ENCODE measurements at places on chromosomes 3 and 15.

GRCh38 chr15:43208052-43209002 lies 12.5 kb downstream of the EPB42 start:
- DNase-seq = no peak

- DNase-seq = no peak
These were observed 43.5 kb downstream of the FMN1 start for GRCh38 chr15:33150971-33151370.

DNA sequence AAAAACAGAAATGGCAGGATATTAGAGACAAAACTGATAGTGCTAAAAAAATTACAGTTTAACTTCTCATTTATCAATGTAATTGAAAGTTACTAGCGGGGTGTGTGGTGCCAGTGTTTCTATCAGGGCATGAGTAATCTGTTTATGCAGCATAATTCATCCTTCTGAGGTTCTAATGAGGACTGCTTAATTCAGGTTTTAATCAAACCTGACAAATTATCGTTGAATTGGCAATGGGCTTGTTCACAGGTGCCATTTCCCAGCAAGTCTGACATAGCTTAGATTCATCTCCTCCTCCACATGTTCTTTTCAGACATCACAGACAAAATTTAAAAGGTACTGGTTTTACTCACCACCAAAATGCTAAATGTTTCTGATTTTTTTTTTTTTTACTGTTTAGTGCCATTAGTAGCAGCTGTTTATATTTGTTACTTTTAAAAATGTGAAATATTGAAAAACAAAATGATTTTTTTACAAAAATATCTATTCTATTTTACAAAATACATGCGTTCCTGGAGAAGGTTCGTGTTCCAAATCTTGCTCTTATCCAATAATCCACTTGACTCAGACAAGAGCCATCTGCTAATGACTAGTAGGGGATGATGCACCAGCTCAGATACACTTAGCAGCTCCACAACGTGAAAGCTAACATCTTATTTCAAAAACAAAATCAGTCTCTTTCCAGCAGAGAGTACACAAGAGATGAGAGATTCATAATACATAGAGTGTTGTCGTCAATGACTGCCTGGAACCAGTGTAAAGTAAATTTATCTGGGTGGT lies 447.7 kb upstream of the DPPA4 start:
- no peak for DNase-seq

GRCh38 chr3:18425641-18426257 lies 610 bp upstream of the SATB1 start:
- DNase-seq = no peak

DNA sequence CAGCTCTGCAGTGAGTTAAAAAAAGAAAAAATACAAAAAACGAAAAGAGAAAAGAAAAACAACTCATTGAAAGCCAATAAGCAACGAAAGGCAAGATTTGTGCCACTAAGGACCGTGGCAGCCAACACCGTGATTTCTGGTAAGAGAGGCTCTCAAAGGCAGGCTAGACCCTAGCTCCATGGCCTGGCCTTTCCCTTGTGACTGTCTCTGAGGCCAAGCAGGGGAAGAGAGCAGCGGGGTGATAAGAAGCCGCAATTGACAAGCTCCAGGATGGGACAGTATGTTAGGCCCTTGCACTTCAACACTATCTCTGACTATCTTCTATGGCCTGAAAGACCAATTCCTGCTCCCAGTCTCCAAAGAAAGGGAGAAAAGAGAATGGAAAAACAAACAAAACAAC lies 12.4 kb downstream of the APOD start:
- DNase-seq = no peak

GRCh38 chr15:23387621-23388190 lies 33.2 kb downstream of the GOLGA8S start:
- DNase-seq = no peak

GRCh38 chr3:23712656-23713559 lies 92.8 kb upstream of the UBE2E1 start:
- DNase-seq = no peak

DNA sequence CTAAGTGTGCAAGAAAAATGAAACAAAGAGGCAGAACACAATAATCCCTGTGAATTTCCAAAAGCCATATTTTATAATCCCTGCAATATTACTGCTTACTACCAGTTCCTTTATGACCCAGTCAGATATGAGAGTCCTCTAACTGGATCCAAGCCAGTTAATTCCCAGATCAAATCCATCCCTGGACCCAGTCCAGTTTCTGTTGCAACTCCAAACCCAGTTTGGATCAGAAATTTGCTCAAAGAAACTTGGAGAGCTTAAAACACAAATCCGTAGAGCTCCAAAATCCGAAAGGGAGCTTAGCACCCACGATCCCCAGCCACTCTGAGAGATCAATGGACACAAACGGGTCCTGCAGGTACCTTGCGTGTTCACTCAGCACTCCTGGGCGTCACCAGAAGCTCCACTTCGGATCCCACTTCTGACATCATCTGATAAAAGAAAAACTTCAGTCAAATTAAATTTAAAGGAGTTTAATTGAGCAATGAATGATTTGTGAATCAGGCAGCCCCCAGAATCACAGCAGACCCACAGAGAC lies 32.6 kb upstream of the THUMPD3 start:
- DNase-seq = no peak

GRCh38 chr3:136456196-136456595 lies 206.1 kb downstream of the PCCB start:
- no peak for DNase-seq

DNA sequence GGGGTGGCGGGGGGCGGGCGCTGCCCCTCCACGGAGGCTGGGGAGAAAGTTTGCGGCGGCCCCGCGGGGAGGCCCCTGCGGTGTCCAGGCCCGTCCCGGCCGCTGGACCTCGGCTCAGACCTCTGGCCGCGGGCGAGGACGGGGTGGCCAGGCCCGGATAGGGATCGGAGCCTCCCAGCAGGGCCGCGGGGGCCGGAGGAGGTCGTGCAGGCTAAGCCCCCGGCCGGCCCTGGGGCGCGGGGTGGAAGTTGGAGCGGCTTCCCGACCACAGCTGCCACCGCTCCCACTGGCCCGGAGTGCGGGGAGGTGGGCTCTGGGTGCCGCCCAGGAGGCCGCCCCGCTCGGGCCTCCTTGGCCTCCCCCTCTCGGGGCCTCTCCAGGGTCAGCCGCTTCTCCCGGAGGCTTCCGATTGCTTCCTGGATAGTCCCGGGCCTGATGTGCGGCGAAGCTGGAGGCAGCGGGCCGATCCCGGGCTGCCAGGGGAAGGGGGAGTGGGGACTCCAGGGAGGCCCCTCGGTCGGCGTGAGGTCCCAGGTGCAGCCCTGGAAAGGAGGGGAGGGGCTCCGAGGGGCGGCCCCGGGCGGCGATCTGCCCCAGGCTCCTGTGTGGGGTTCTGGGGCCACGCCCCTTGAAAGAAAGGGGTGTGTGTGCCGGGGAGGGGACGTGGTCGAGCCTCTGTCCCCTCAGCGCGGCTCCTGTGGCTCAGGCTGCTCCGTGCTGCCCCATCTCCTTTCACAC lies 907 bp downstream of the PLXNA1 start:
- no peak for DNase-seq

Measured in SJSA1 (cell line).